ENCODE measurements at places on chromosomes 4 and X.

GRCh38 chr4:104930298-104930697 is 216.4 kb upstream of the TET2 start:
- DNase-seq, result no peak

DNA sequence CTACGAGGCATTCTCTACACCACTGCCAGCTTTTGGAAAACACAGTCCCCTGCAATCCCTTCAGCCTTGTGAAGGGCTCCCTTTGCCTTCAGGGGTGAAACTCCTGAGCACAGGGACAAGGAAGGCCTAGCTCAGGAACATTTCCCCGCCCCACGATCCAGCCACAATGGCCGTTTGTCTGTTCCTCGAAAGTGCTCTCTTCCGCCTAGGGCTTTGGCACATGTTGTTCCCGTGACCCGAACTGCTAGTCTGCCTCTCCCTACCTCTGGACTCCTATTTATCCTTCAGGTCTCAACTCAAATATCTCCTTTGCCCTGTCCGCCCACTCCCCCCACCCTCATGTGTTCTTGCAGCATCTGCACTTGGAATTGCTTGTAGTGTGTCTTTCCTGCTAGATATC is 12.1 kb downstream of the FGD1 start:
- DNase-seq, result no peak

DNA sequence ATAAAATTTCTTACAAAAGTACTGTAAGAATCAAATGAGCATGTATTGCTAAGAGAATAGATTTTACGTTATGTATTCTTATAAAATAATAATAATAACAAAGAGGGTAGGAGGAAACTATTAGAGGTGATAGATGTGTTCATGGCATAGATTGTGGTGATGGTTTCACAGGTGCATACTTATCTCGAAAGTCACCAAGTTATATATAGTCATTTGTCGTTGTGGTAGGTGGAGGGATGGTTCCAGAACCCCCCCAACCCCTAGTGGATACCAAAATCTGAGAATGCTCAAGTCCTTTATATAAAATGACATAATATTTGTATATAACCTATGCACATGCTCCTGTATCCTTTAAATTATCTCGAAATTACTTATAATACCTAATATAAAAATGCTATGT is 36.7 kb upstream of the H2AZ1 start:
- no peak for DNase-seq

DNA sequence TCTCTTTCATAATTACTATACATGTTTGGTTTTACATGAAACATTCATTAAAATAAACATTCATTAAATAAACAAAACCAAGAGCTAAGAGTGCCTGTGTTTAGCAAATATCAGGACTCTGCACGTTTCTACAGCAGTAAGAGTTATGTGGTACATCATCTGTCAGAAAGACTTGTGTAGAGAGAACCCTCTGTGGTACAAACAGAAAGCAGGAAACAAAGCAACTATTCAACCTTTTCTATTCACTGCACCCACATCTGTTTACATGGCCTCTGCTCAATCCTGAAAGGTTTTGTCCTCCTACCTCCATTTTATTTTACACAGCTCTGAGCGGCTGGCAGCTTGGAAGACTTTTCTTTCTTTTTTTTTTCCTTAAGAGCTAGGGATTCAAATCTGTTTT is 90.7 kb upstream of the PCDH18 start:
- DNase-seq, result no peak

GRCh38 chr4:25057299-25057698 is 26.6 kb upstream of the LGI2 start:
- DNase-seq, result no peak

DNA sequence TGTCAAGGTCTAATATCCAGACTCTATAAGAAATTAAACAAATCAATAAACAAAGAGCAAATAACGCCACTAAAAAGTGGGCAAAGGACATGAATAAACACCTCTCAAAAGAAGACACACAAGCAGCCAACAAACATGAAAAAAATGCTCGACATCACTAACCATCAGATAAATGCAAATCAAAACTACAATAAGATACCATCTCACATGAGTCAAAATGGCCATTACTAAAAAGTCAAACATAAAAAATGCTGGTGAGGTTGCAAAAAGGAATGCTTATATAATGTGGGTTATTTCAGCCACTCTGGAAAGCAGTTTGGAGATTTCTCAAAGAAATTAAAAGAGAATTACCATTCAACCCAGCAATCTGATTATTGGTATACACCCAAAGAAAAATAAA is 481.1 kb downstream of the STPG2 start:
- no peak for DNase-seq

DNA sequence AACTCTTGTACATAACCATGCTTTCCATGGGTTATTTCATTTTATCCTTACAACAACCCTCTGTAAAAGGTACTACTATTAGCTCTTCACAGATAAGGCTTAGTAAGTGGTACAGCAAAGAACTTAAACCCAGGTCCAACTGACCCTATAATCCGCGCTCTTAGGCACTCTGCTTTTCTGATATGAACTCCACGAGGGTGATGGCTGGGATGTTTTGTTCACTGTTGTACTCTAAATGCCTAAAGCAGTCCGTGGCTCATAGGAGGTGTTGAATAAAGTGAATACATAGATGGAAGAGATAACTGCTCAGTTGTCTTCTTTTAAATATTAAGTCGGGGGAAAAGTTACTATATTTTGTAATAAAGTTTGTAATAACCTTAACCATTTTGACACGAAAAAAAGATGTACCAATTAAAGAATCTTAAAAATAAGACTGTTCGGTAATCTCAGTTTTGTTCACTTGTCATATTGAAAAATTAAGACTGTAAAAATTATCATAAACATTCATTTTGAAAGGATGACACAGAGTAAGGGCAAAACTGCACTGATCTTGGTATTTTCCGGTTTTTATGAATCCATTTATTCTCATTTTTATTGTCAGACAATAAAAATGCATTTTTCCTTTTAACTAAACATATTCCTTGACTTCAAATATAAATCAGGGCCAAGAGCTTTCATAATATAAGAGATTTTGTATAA is 166.5 kb downstream of the FBXW7 start:
- DNase-seq, result no peak

DNA sequence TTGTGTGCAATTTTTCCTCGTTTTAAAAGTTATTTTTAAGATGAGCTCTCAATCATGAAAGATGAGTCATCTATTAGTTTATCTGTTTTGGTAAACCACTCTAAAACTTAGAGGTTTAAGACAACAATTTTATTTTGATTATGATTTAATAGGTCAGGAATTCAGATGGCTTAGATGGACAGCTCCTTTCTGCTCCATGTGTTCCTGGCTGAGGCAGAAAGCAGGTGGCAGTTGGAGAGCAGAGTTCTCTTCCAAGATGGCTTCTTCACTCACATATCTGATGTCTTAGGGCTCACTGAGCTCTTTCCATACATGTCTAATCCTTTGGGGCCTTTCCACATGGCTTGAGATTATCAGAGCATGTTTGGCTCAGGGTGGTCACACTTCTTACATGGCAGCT is 48.3 kb upstream of the GRPR start:
- DNase-seq, result no peak

DNA sequence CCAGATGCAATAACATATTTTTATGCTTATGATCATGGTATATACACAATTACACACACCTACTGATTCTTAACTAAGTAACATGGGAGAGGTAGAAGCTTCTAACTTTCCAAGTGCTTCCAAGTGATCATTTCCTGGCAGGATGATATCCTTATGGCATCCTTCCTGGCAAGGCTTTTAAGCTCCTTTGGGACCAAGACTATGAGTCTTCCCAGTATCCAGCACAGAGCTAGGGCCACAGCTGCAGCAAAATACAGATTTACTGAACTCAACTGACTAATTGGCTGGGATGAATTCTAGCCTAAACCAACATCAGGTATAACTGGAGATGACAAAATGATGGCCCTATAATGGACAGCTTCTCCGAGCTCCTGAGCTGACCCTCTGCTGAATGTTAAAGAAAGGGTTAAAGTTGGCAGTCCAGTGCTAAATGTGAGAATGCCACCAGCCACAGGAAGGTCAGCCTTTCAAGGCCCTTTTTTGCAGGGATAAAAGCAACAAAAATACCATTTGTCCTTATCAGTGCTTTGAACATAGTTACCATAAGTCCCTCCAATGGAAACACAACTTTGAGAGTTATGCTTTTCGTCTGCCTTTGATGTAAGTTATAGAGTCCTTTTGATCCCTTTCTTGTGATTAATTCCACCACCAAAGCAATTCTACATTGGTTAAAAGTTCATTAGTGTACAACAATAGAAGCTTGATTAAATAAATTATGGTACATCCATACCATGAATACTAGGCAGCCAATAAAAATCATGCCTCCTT is 73.4 kb downstream of the MGST2 start:
- DNase-seq, result no peak

DNA sequence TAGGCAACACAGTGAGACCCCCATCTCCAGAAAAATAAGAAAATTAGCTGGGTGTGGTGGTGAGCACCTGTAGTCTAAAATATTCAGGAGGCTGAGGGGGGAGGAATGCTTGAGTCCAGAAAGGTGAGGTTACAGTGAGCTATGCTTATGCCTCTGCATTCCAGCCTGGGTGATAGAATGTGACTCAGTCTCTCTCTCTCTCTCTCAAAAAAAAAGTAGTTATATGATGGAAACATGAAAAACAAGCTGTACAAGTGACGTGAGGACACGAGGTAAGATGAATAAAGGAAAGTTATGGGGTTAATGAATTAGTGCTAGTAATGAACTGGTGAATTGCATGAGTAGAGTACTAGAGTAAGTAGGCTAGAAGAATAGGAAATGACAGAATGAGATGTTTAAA is 21.8 kb upstream of the CAMK2D start:
- no peak for DNase-seq

- DNase-seq, result no peak
Measured at GRCh38 chrX:151536571-151536970, 26.9 kb upstream of the PASD1 start.

GRCh38 chr4:74044677-74045076 is 6.2 kb upstream of the CXCL3 start:
- no peak for DNase-seq

DNA sequence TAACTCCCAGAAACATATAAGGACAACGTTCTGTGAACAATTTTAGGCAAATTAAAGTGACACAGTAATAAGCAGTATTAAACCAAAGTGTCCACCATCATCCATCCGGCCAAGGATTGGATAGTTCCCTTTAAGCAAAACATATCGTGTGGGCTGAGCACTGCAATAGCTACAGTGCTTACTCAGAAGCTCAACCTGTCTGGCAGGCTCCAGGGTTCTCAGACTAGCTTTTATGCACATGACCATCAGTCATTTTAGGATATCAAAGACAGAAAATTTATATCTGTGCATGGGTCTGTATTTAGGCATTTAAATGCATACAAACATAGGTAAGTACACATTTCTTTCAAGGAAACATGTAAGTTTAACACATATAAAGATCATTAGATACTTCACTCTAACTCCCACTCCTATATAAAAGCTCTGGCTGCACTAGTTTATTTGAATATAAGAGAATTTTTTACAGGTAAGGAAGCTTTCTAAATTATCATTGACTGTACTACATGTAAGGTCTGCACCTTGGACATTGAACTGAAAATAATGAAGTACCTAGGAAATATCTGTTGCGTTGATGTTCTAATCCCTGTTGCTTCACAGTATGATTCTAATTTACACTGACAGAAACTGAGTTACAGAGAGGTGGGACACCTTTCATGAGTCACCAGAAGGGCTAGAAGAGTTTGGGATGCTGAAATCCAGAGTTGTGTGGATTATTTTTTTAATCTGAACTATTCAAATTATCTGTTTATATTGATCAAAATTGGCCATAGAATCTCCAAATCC is 67.6 kb downstream of the ELOVL6 start:
- DNase-seq, result peak; percentile 23

DNA sequence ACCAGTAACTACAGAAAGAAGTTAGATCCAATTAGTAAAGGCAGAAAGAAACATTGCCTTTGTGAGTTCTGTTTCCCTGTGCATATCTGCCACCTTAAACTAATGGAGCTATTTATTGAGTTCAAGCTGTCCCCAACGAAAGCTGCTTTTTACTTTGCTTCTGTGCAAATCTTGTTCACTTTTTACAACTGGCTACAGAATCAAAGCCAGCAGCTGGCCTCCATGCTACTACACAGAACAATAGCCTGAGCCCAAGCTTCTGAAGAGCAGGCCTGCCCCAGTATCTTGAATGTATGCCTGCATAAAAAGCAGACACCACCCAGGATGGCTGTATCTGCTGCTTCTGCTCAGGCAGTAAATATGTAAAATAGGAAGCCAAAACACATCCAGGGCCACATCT is 28.1 kb downstream of the ANK2 start:
- no peak for DNase-seq

DNA sequence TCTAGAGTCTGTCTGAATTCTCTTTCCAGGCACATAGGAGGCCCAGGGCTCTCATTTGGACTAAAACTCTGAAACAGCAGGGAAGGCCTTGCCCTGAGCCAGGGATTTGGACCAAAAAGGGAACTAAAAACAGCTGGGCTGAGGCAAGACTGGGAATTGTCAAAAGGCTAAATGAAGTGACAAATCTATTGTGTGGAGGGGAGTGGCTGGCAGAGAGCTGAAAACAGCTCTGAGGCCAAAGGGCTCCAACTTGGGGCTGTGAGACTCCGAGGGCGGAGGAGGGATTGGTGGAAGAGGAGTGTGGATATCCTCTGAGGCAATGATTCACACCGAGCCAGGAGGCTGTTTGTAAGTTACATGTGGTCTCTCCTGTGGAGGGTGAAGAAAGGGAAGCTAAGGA is 63.2 kb downstream of the PHEX start:
- no peak for DNase-seq

- no peak for DNase-seq
Measured at GRCh38 chr4:10535912-10536311, 78.7 kb upstream of the ZNF518B start.

Measured in LNCaP clone FGC (cell line).